ENCODE measurements at places on chromosomes 2 and 18.

GRCh38 chr2:153499439-153499838, 20.9 kb upstream of the RPRM start:
- DNase-seq: no peak

GRCh38 chr18:43719267-43719795, 442.0 kb upstream of the SYT4 start:
- DNase-seq: no peak

- DNase-seq: peak; percentile 3
Measured at GRCh38 chr2:54770211-54770610, 46.7 kb downstream of the EML6 start.

DNA sequence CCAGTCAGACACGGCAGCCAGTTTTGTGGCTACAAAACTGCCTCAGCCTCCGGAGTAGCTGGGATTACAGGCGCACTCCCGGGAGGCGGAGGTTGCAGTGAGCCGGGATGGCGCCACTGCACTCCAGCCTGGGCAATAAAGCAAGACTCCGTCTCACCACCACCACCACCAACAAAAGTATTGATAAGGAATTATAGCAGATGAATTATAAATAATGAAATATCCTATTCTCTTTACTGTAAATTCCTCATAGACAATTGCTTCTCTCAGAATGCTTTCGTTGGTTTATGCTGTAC, 1.4 kb upstream of the FAM161A start:
- no peak for DNase-seq

DNA sequence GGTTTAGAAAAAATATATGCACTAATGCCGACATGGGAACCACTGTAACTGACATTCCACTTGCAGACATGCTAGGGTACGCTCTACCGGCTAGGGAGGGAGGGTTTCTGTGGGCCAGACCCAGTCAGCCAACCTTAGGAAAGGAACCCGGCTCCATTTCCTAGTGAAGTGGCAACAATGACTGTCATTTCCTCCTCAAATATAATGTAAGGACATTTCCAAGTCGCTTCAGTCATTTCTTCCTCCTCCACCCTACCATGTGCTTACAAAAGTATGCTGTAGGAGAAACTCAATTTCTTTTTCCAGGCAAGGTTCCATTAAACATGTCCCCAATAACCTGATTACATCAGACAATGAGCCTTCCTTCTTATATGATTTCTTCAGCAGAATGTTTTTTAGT, 64.3 kb upstream of the PSMD14 start:
- DNase-seq: no peak

- DNase-seq: no peak
Measured at GRCh38 chr18:46464926-46465655, 191.9 kb downstream of the LOXHD1 start.

DNA sequence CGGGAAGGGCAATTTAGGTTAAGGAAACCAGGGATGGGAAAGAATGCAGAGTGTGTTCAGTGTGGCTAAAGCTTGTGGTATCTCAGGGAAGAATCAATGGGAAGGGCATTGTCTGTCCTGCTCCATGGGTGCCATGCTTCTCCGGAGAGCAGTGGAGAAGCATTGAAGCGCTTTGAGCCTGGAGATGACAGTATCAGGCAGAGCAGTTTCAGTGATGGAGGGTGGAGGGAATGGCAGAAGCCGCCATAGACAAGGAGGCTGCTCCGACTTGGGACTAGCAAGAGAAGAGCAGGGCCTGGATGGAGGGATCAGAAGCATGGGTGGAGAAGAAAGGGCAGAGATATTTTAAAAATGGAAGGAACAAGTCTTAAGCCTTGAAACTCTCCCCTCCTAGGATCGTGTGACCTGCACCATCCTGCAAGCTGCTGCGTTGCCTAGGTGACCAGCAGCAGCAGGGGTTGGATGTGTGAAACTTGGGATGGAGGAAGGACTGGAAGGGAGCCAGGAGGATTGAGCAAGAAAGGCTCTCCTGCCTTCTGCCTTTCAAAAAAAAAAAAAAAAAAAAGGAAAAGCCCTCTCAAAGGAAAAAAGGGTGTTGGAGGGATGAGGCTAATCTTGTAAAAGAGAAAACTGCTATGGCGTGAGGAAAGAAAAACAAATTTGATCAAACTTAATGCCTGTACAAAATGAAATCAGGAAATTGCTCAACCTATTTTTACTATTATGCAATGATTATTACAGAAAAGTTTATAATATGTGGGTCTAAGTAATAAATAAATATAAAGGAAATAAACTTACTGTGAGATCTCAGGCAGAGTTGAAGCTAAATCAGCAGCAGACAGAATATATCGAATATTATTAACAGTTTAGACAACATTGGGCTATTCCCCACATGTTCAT, 493.8 kb upstream of the NRP2 start:
- no peak for DNase-seq

- DNase-seq: no peak
Measured at GRCh38 chr2:145800151-145801091, 1280.5 kb upstream of the ZEB2 start.

- no peak for DNase-seq
Measured at GRCh38 chr2:169495310-169495928, 14.1 kb upstream of the KLHL41 start.

DNA sequence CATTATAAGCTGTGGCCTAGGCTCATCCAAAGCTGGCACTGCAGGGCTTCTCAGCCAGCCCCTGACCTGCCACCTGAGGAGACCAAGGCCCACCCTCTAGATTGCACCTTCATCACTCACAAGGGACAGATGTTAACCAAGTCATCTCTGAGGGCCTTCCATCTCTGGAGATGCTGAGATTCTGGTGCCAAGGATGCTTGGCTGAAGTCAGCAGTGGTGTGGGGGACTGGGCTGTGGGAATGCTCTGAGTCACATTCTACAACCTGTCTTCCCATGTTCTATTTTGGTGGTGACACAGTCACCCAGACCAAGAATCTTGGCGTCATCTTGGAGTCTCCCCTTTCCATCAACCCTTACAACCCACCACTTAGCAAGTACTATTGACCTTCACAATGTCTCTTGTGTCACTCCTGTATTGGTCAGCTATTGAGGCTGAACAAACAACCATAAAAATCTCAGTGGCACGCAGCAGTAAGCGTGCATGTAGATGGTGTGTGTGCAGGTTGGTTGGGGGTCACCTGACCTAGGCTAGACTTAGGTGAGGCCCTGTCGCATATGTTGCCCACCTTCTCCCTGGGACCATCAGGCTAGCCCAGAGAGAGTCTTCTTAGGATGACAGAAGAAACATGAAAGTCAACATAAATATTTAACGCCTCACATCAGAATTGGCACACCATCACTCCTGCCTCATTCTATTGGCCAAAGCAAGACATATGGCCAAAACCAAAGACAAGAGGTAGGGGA, 135.0 kb downstream of the SMAD7 start:
- DNase-seq: peak; percentile 43

DNA sequence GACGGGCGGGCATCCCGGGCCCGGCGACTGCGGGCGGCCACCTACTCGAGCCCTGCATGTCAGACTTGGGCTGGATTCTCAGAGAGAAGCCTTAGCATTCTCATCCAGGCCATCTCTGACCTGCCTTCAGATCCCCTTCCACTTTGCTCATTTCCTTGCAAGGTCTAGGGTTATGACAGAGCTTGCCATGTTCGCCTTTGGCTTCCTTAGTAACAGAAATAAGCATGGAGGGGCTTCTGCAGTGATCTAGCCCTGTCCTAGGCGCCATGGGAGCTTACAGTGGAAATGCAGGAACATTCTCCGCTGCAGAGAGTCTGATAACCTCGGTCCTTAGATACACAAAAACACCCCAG, 632 bp upstream of the ACVR1 start:
- no peak for DNase-seq

- DNase-seq: no peak
Measured at GRCh38 chr2:141889788-141890187, 241.0 kb downstream of the LRP1B start.

- no peak for DNase-seq
Measured at GRCh38 chr2:10260130-10260529, 42.6 kb upstream of the HPCAL1 start.

Data from suppressor macrophage treated with lipopolysaccharide for 4 hours (primary cell).